ENCODE measurements at places on chromosomes 7 and 10.

- no peak for DNase-seq
Observed at GRCh38 chr7:23808421-23808820, 98.4 kb downstream of the STK31 start.

DNA sequence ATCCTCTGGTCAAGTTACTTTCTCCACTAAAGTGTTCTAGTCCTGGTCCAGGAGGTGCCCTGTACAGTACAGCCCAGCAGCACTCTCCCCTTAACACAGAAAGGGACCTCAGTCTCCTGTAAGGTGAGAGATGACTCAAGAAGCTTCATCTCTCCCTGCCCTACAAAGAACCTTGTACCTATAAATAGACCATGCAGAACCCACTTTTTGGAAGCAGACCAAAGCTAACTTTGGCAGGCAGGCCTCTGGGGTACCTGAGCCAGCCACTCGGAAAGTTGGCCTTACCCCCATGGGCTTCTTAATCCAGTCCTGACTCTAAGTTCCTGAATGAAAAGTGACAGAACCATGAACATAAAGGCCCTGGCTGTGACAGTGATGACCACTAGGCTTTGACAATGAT, 454.8 kb downstream of the KCNMA1 start:
- DNase-seq, result no peak

DNA sequence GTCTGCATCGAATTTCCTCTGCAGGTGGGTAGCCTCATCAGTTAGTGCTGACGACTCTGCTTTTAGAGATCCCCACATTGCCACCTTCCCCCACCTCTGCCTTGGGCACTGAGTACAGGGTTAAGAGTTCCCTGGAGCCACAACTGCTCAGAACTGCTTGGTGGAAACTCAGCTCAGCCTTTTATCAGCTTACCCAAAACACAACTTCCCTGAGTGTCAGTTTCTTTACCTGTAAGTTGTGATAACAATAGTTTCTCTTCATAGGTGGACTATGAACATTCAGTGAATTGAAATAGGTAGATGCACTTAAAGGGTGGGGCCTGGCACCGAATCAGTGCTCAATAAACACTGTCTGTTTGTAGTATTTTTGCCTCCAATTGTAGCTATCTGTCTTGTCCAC, 11.3 kb downstream of the ASB13 start:
- DNase-seq, result no peak

DNA sequence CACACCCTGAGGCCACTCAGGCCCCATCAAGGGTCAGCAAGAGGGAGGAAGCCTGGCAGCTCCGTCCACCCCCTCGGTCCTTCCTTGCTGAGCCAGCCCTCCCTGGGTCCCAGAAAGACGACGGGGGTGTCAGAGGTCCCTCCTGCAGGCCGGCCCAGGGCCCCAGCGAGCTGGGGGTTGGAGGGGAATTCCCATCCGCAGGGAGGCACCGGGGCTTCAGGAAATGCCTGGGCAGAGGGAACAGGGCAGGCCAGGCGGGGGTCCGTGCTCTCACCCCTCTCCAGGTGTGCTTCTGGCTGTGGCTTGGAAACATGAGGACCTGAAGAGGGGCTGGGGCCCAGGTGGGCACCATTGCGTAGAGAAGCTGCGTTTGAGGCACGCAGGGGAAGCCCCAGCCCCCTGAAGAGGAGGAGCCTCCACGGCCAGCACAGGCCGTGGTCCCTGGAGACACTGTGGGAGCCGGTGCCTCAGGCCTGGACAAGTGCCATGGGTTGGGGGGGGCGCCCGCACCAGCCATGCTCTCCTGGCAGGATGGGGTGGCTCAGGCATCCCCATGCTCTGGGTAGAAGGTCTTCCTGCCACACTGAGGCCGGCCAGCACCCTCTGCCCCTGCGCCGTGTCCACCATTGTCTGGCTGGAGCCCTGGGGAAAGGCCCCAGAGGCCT, 66.7 kb downstream of the PDGFA start:
- no peak for DNase-seq

DNA sequence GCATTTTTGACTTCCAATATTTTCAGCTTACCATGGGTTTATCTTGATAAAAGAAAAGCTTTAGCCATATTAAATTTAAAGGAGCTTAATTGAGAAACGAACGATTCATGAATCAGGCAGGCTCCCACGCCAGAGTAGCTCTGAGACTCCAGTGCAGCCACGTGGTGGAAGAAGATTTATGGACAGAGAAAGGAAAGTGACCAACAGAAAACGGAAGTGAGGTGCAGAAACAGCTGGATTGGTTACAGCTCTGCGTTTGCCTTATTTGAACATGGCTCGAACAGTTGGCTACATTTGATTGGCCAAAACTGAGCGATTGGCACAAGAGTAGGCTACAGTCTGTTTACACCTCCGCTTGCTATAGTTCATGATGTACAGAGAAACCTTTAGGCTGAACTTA, 395.4 kb downstream of the GATA3 start:
- no peak for DNase-seq
